ENCODE measurements at places on chromosomes 6 and 20.

DNA sequence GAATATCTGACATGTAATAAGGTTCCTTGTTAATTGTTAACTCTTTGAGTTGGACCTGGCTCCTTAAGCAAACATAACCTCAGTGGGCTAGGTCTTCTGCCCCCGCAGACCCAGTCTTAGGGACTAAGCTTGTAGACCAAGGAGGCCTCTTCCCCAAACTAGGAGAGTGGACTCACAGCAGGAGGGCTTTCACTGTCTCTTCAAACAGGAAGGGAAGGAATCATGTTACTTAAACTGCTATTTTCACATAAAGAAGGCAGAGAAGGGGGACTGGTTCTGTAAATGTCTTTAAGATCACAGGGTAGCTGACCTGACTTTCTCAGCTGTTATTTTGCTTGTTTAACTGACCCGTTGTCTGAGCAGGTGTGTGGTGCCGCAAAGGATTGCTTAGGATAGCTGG, 34.9 kb upstream of the PRDM1 start:
- DNase-seq = no peak

GRCh38 chr6:156866220-156867015, 89.2 kb downstream of the ARID1B start:
- DNase-seq = no peak

DNA sequence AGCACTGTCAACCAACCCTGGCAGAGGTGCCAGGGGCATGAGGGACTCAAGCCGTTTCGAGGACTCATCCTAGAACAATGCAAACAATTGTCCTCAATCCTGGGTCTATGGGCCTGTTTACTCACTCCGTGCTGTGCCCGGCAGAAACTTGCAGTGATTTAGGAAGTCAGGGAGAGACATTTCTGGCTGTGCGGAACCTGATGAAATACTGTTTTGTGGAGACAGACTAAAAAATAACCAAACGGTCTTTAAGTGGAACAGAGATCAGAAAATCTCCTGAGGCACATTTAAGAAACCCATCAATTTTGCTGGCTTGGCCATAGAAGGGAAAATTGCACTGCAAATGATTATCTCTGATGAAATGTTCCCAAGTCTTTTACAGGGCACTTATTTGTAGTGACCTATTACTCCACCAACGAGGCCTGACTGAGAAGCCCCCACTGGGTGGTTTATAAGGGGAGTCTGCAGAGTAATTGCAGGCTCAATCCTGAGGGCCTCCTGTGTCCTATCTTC, 79.8 kb upstream of the KCNK16 start:
- DNase-seq = no peak

DNA sequence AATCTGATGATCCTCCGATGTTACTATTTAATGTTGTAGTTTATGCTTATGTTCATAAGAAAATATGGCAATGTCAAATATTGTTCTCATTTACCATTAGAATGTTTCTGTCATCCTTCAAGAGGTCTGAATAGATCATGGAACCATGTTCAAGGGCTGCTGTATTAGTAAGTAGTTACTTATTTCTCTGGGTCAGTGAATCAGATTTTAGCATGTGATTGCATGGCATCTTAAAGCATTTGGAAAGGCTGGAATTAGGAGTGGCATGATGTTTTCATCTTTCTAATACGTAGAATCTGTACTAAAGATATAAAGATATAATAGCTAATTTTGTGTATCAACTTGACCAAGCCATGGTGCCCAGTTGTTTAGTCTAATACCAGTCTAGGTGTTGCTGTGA, 40.5 kb upstream of the NKX2-4 start:
- DNase-seq = no peak

DNA sequence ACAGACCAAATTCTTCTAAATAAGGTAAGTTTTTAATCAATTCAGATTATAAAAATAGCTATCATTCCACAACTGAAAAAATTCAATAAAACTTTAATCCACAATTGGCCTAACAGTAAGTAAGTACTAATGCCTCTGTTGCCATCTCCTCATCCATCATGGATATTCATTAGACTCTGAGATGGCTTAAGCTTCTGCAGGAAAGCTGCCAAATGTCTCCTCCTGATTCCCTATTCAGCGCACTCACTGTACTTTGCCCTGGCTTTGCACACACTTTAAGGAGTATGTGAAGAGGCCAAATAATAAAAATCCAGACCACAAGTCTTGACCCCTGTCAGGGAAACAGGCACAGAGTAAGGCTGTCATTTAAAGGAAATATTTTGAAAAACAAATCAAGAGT, 23.6 kb downstream of the PGM3 start:
- DNase-seq = no peak

GRCh38 chr20:23484081-23484480, 6.8 kb upstream of the CST8 start:
- no peak for DNase-seq

GRCh38 chr6:109252261-109253041, 129.8 kb downstream of the CD164 start:
- DNase-seq = no peak

DNA sequence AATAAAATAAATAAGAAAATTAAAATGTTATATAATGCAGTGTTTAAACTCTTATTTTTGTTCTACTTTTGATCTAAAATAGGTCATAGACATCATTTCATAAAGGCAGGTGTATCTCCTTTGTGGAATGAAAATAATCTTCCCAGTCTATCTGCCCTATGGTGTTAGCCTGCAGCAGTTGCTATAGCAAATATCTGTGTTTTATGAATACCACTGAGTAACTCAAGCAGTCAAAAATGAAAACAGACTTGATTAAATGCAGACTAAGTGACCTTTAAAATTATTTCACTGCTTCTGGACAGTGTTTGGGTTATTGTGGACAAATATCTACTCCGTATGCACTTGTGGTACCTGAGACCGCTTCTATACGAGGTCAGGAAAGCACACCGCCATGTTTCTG, 11.8 kb downstream of the HTR1B start:
- DNase-seq = no peak

DNA sequence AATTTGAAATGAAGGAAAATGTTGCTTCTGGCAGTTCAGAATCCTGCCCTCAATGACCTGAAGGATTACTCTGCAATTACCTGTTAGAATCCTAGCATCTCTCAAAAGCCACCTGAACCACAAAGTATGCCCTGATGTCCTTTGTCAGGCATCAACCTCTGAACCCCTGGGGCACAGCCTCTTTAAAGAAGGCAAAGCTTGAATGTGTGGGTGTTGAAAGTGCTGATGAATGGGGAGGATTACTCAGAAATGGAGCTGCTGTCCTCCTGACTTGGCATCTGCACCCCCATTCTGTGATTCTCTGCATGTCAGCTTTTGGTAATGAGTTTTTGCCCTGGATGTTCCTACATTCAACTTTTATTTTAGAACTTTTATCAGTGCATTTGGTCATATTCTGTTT, 179.2 kb downstream of the PKHD1 start:
- DNase-seq = no peak

- no peak for DNase-seq
Measured at GRCh38 chr6:112254921-112255320, 554 bp upstream of the LAMA4 start.

- no peak for DNase-seq
Measured at GRCh38 chr20:16147916-16148315, 425.3 kb downstream of the KIF16B start.

- DNase-seq = no peak
Measured at GRCh38 chr20:1803932-1804501, 91.2 kb upstream of the SIRPA start.

GRCh38 chr6:11760015-11760473, 18.6 kb downstream of the ADTRP start:
- no peak for DNase-seq

- DNase-seq = no peak
Measured at GRCh38 chr6:75363304-75363703, 78.7 kb upstream of the TMEM30A start.

GRCh38 chr20:38209736-38210405, 44.8 kb upstream of the TGM2 start:
- DNase-seq = no peak

DNA sequence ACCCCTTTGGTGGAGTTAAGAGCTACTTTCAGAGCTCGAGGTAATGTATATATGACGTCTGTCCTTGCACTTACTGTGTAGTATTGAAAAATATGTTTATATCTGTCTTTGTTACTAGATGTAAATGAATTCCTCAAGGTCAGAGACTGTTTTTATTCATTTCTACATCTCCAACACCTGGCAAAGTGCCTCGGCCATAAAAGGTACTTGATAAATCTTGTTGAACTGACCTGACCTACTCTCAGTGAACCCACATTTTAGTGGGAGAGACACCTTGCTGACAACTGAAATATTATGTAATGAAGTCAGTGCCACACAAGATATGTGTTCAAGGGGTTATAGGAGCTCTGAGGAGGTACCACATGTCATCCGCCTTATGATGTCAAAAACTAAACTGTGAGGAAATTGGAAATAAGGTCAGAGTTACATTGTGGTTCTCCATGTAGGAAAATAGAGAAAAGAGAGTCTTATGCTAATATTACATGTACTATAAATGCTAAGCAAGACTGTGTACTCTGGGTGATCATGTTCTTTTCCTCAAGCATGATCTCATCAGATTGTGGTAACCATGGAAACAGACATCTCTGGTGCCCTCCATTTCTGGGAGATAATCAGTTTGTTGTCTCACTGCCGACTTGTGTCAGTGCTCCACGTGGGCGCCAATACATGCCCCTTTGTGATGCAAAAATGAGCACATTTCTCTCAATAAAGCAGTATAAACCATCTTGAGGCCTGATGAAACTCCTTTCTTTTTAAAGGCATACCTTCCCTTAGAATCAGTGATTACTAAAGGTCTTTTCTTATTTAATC, 5.7 kb upstream of the TMEM30A start:
- no peak for DNase-seq

DNA sequence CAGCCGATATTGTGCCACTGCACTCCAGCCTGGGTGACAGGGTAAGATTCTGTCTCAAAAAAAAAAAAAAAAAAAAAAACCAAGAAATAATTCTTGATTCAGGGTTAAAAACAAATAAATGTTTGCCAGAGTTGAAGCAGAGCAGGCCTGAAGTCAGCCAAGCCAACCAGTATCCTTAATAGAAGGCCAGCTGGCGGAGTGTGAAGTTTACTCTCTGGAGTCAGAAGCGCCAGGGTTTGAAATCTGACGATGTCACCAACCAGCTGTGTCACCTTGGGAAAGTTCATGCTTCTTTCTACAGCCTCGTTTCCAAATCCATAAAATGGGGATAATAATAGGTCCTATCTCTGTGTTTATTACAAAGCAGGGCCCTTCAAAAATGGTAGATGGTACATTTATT, 73.0 kb upstream of the ENPP5 start:
- no peak for DNase-seq

- DNase-seq = no peak
Measured at GRCh38 chr6:30344868-30345671, at the start of gene RPP21. Gene RPP21, plus strand, starts transcription at chr6:30345156. Its CDS starts 16 bp downstream, at chr6:30345172.

- DNase-seq = no peak
Measured at GRCh38 chr20:16216914-16217230, 356.4 kb downstream of the KIF16B start.

- DNase-seq = no peak
Measured at GRCh38 chr6:35328108-35328723, 14.1 kb upstream of the PPARD start.

- no peak for DNase-seq
Measured at GRCh38 chr6:93859971-93860370, 440.6 kb upstream of the EPHA7 start.

- DNase-seq = no peak
Measured at GRCh38 chr20:45056473-45057173, 44.3 kb downstream of the KCNS1 start.

DNA sequence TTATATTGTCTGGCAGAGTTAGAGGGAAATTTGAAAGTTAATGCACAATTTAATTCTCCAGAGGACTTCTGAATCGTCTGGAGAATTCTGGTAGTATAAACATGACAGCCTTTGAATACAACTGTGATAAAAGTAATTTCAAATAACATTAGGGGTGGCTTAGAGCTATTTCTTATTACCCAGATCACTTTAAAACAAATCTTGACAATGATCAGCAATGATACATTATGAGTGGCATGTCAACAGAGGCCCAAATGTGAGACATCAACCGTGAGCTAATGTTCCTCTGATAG, 259.1 kb downstream of the HACE1 start:
- no peak for DNase-seq

- DNase-seq = no peak
Measured at GRCh38 chr6:69813508-69813907, 16.7 kb upstream of the LMBRD1 start.

- no peak for DNase-seq
Measured at GRCh38 chr20:10671919-10672623, 1.7 kb downstream of the JAG1 start.

GRCh38 chr20:37276494-37277252, 12.8 kb upstream of the MANBAL start:
- no peak for DNase-seq

Data from SIG-M5 (cell line).